Activated CD4-positive, alpha-beta T cell treated with anti-CD3 and anti-CD28 coated beads for 1 hour (primary cell): ENCODE measurements at places on chromosomes 1 and 21.

DNA sequence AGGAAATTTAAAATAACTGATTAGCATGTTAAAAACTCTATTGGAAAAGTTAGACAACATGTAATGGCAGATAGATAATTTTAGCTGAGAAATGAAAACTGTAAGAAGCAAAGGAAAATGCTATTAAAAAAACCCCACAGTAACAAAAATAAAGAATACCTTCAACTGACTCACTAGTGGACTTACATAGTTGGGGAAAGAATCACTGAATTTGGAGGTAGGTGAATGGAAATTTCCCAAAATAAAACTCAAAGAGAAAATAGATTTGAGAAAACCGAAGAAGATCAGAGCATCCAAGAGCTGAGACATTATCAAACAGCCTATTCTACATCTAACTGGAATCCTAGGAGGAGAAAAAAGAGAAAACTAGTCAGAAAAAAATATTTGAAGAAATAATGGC lies 34.7 kb downstream of the PDE4B start:
- DNase-seq, result no peak

- no peak for DNase-seq
These were observed 579.9 kb upstream of the NCAM2 start for GRCh38 chr21:20418353-20418752.

DNA sequence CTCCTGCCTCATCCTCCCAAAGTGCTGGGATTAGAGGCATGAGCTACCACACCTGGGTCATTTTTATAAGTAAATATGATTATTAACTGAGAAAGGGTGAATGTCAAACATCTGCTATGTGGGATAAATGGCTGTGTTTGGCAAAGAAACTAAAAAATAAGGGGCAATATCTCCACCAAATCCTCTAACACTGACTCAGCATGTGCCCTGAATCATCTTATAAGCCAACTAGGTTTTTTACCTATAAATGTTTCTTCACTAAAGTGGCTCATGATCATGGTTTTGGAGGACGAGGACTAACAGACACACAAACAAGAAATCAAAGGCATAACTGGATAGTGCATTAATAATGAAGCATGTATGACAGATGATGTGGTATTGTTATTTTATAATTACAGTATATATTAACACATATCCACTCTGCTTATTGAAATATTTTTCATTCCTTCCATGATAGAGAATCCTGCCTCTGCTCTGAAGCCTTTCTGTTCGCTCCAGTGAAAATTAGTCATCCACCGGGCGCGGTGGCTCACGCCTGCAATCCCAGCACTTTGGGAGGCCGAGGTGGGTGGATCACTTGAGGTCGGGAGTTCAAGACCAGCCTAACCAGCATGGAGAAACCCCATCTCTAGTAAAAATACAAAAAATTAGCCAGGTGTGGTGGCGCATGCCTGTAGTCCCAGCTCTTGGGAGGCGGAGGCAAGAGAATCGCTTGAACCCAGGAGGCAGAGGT lies 11.7 kb upstream of the ARHGAP29 start:
- no peak for DNase-seq

GRCh38 chr1:78649628-78650027 lies at the start of gene IFI44:
Gene IFI44, plus strand, starts transcription at chr1:78649831. Its CDS starts 365 bp downstream, at chr1:78650196.
- peak; percentile 76 for DNase-seq

GRCh38 chr1:226608699-226609505 lies 60.3 kb downstream of the STUM start:
- peak; percentile 45 for DNase-seq

DNA sequence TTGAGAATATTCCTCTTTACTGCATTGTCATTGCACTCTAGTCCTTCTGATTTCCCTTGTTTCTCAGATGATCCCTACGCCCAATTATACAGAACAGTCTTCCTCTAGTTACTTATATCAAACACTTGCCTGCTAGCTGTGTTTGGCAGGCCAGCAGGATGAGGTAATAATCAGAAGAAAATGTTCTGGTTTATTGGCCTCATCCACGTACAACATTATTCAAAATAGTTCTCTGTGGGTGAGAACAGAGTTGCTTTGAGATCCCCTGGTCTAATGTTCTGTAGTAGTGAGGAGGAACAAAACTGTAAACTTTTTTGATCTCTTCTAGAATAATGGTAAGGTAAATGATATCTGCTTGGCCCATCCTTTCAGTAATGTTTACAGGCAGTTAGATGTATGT lies 22.3 kb upstream of the C1orf105 start:
- DNase-seq, result no peak

DNA sequence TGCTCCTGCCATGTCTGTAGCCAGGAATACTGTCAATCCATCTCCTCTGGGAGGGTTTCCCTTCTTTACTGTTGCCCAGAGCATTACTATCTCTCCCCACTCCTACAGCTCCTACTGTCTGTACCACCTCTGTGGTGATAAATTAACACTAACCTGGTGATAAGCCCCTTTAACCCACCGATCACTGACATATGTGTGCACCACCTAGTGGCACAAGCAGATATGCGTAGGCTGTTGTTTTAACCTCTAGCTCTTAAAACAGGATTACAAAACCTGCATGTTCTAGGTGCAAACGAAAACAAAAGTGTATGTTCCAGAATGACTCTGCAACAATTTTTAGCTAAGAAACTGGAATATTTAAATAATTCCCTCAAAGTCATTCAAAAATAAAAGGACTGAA lies 93.9 kb upstream of the BEND5 start:
- no peak for DNase-seq

GRCh38 chr1:84020151-84020550 lies 21.2 kb upstream of the TTLL7 start:
- no peak for DNase-seq

DNA sequence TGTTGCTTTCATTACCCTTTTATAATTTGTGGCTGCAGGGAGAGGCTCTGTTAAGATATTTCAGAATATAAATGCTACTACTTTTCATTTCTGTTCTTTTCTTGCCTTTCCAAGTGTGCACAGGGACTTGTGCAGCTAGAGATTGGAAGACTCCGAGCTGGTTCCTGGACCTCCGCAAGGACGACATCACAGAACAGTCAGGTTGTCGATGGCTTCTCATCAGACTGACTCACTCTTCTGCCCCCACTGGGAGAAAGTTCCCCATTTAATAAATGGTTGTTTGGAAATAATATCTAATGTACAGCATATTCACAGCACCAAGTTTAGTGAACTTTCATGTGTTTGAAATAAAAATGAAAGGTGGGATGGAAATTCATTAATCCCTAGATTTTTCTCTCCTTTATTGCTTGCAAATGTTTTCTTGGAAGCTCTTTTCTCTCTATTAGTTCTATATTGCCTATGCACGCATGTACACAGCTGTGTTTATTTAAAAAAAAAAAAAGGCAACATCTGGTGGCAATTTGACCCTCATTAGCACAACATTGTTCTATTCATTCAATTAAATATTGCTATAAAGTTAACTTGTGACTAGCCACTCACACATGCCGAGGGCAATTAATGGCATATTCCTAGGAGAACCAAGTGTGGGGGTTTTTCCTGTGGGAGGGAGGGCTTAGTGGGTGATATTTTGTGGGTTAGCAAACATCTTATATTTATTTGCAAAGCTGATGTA lies 77.5 kb upstream of the L1TD1 start:
- no peak for DNase-seq

- DNase-seq, result no peak
These were observed 8.6 kb downstream of the FNDC5 start for GRCh38 chr1:32861904-32862695.

- DNase-seq, result no peak
These were observed 172.4 kb downstream of the NFIA start for GRCh38 chr1:61254634-61255357.

- no peak for DNase-seq
These were observed 75.7 kb upstream of the KIAA1614 start for GRCh38 chr1:180837020-180837419.

- no peak for DNase-seq
These were observed 28.9 kb upstream of the RUNX1 start for GRCh38 chr21:35077975-35078374.

- no peak for DNase-seq
These were observed 10.6 kb upstream of the LDLRAD1 start for GRCh38 chr1:54028306-54029251.

DNA sequence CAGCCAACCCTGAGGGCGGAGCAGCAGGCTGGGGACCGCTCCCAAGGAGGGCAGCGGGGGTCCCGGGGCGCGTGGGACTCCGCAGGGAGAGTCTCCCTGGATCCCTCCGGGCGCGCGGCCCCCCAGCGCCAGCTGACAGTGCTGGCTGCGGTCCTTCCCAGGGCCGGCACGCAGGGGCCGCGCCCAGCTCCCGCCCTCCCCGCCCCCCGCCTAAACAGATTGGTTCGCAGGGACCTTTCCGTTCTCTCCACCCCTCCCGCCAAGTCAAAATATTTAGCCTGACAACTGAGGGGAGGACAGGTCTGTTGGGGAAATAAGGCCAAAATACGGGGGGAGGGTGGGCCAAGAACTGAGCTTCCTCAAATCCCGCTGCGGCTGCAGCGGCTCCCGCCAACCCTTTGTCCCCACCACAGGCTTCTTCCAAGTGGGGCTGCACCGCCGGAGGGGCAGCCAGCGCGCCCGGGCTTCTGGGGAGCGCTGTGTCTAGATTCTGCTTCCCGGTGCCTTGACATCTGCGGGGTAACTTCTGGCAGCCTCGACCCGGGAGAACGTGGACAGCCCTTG lies at the start of gene INSRR:
Gene INSRR, minus strand, starts transcription at position 159 of the 564 bp plus-strand sequence. CDS start 496 bp downstream, outside the sequence.
- DNase-seq, result no peak
